LoVo (cell line): ENCODE measurements at places on chromosomes 13 and 19.

DNA sequence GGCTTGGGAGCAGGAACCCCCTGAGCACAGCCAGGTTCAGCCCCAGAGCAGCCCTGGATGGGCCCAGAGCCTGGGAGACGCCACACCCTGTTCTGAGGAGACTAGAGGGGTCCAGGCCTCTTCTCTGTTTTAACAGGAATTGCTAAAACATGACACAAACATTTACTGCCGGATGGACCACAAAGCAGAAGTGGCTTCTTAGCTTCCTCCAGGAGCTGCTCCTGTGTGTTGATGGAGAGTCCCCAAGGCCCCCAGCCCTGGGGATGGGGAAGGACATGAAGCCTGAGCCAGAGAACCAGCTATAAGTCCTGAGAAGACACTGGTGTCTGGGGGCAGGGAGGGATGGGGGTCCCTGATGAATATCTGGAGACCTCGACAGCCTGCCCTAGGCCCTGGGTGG is 14.6 kb downstream of the CEACAM3 start:
- no peak for DNase-seq

DNA sequence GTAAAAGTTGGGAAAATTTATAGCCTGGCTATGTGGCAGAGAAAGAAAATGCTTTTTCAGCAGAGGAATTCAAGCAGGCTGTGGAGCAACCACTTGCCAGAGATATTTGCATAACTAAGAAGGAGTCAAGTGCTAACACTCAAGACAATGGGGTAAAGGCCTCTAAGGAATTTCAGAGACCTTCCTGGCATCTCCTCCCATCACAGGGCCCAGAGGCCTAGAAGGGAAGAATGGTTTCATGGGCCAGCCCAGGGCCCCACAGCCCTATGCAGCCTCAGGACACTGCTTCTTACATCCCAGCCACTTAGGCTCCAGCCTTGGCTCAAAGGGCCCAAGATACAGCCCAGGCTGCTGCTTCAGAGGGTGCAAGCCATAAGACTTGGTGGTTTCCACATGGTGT is 14.3 kb downstream of the SLC15A1 start:
- no peak for DNase-seq

GRCh38 chr19:31908080-31908479 is 437.3 kb upstream of the ZNF507 start:
- DNase-seq, result no peak

DNA sequence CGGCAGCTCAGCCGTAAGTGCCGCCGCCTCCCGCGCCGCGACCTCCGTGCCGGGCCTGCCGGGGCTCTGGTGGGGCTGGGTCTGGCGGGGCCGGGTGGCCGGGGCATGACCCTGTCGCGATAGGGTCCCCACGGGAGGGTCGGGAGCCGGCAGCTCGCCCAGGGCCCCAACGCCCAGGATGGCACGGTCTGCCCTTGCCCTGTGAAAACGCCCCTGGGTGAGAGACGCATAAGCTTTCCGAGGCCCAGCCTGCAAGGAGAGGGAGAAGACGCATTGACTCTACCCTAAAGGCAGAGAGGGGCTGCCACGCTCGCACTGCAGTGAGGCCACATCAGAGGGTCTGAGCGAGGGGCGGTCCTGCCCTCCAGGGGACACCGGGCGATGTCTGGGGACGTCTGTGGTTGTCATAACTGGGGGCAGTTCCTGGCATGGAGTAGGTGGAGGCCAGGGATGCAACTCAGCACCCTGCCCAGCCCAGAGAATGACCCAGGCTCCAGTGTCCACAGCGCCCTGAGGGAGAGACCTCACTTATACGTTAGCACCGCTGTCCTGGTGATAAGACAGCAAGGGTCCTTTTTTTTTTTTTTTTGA is 539 bp downstream of the ZNF554 start:
- DNase-seq, result no peak

GRCh38 chr13:99124794-99125316 is 75.8 kb upstream of the UBAC2 start:
- DNase-seq, result no peak

- DNase-seq, result no peak
These were observed 1.6 kb upstream of the AKAP11 start for GRCh38 chr13:42270160-42270856.

GRCh38 chr13:43994999-43995859 is 115.5 kb downstream of the LACC1 start:
- peak; percentile 2 for DNase-seq

DNA sequence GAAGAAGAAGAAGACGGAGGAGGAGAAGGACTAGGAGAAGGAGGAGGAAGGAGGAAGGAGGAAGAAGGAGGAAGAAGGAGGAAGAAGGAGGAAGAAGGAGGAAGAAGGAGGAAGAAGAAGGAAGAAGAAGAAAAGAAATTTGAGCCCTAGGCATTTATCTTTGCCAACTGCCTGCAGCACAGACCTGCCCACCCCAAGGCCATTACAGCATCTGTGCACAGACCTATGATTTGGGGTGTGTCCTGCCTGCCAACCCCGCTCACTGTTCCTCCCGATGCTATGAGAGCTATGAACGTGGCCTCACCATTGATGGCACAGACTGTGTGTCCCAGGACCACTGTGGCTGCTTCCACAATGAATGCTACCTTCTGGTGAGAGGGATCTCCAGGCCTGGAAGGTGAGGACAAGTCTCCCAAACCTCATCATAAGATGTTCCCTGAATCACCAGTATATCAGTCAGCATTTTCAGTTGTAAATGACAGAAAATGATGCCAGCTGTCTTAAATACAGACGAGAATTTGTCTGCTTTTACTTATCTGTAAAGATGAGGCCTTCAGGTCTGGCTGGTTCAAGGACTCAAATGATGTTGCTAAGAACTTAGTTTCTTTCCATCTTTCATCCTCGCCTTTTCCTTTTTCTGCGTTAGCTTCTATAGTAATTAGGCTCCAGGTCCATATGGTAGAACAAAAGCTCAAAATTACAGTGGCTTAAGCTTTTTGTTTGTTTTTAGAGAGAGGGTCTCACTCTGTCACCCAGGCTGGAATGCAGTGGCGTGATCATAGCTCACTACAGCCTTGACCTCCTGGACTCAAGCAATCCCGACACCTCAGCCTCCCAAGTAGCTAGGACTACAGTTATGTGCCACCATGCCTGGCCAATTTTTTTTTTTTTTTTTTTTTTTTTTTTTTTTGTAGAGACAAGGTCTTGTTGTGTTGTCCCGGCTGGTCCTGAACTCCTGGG is 3.9 kb upstream of the SDHAF1 start:
- DNase-seq, result no peak

GRCh38 chr19:50777830-50778303 is 7.6 kb downstream of the GPR32 start:
- DNase-seq, result no peak

DNA sequence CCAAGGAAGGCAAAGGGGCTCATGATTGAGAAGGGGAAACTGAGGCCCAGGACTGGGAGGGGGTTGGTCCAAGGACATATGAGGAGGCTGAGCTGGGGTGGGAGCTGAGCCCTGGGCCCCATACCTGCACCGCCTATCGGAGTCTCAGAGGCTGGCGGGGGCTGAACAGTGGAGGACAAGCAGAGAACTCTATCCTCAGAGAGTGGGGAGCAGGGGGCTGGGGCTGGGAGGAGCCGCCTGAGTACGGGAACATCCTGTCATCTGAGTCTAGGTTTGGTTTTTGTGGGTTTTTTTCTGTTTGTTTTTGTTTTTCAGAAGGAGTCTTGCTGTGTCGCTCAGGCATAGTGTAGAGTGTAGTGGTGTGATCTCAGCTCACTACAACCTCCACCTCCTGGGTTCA is 6.2 kb downstream of the ARRDC2 start:
- DNase-seq, result no peak

- peak; percentile 24 for DNase-seq
These were observed 1019.5 kb downstream of the PCDH9 start for GRCh38 chr13:66210677-66211076.

DNA sequence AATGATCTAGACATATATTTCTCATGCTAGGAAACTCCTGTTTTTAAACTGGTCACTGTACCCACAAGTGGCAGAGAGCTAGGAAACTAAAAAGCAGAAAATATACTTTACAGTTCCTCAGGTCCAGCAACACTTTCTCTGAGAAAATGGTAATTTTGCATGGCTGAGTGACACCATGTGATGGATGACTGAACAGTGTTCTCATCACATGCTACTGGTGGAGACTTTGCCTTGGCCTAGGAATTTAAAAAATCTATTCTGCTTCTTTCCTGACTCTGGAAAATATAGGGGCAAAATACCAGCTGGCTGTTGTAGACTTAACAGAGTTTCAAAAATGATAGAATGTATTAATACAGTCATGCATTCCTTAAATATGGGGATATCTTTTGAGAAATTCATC is 50.0 kb downstream of the LATS2 start:
- DNase-seq, result no peak

GRCh38 chr13:50677687-50678463 is 165.6 kb downstream of the DLEU7 start:
- no peak for DNase-seq
